ENCODE measurements at places on chromosomes 12 and 14. TPM values are rescaled to one million over a fixed set of nuclear protein-coding genes. Genes with fewer than 3 reads are reported as not detected.

Gene TMEM106C
- 61.6 TPM for polyA plus RNA-seq

Gene CNPY2
- polyA plus RNA-seq: 73.9 TPM

Gene TBC1D30
- polyA plus RNA-seq: 6.7 TPM

Gene CARMIL3
- polyA plus RNA-seq: 0.75 TPM

Gene AJUBA
- 6.9 TPM for polyA plus RNA-seq

Gene LMNTD1
- not detected for polyA plus RNA-seq

Gene CCDC59
- 59.3 TPM for polyA plus RNA-seq

Gene LIN7A
- polyA plus RNA-seq: 1.6 TPM

Gene OR6J1
- not detected for polyA plus RNA-seq

Gene SERPINA4
- polyA plus RNA-seq: 13.6 TPM

Gene LAG3
- 1.2 TPM for polyA plus RNA-seq

Gene C14orf180
- polyA plus RNA-seq: 0.31 TPM

Gene IFI27
- polyA plus RNA-seq: 292 TPM

Gene TCL1A
- not detected for polyA plus RNA-seq

Gene CLEC4D
- polyA plus RNA-seq: 0.20 TPM

Gene BDKRB2
- polyA plus RNA-seq: 3.5 TPM

Gene MGP
- 66.7 TPM for polyA plus RNA-seq

Gene LHX5
- polyA plus RNA-seq: 1.4 TPM

Gene SMIM41
- polyA plus RNA-seq: 1.5 TPM

Gene AKAP6
- 1.4 TPM for polyA plus RNA-seq

Gene PTPRB
- 1.8 TPM for polyA plus RNA-seq

Gene CAND1
- 16.1 TPM for polyA plus RNA-seq

Gene SDR9C7
- not detected for polyA plus RNA-seq

Gene BICDL1
- 40.3 TPM for polyA plus RNA-seq

Gene P2RX7
- 0.31 TPM for polyA plus RNA-seq

Gene SMARCD1
- 10.1 TPM for polyA plus RNA-seq

Gene DDX24
- 61.2 TPM for polyA plus RNA-seq

Gene CFAP251
- 0.85 TPM for polyA plus RNA-seq

Gene CMA1
- not detected for polyA plus RNA-seq

Gene ST8SIA1
- polyA plus RNA-seq: 2.6 TPM

Gene LRRC43
- not detected for polyA plus RNA-seq

Gene DAD1
- polyA plus RNA-seq: 236 TPM

Gene KRT71
- not detected for polyA plus RNA-seq

Gene MYF5
- polyA plus RNA-seq: not detected

Gene EML5
- polyA plus RNA-seq: 0.92 TPM

Gene CLEC2B
- 8.6 TPM for polyA plus RNA-seq

Gene WNT5B
- 13.6 TPM for polyA plus RNA-seq

Gene KRT3
- 0.53 TPM for polyA plus RNA-seq

Gene KIF21A
- polyA plus RNA-seq: 6.7 TPM

Gene PGAM5
- polyA plus RNA-seq: 14.1 TPM

Gene HSPB8
- polyA plus RNA-seq: 22.7 TPM

Gene PCED1B
- 1.4 TPM for polyA plus RNA-seq

Gene PTGDR
- polyA plus RNA-seq: not detected

Gene SLC2A14
- polyA plus RNA-seq: not detected
